ENCODE measurements at places on chromosomes 6 and 20. TPM values are rescaled to one million over a fixed set of nuclear protein-coding genes. Genes with fewer than 3 reads are reported as not detected.

RIMS4 gene
- 9.0 TPM for polyA plus RNA-seq

SOX18 gene
- polyA plus RNA-seq, result 19.6 TPM

HTR1E gene
- not detected for polyA plus RNA-seq

ERVFRD-1 gene
- 0.08 TPM for polyA plus RNA-seq

ID4 gene
- 3.2 TPM for polyA plus RNA-seq

ADGB gene
- not detected for polyA plus RNA-seq

RIPOR3 gene
- 4.0 TPM for polyA plus RNA-seq

ITPR3 gene
- 8.9 TPM for polyA plus RNA-seq

ULBP2 gene
- polyA plus RNA-seq, result not detected

BMP2 gene
- polyA plus RNA-seq, result 2.6 TPM

UST gene
- polyA plus RNA-seq, result 5.8 TPM

MYO6 gene
- 6.4 TPM for polyA plus RNA-seq

MYB gene
- polyA plus RNA-seq, result 1.3 TPM

SRSF3 gene
- 276 TPM for polyA plus RNA-seq

DNA sequence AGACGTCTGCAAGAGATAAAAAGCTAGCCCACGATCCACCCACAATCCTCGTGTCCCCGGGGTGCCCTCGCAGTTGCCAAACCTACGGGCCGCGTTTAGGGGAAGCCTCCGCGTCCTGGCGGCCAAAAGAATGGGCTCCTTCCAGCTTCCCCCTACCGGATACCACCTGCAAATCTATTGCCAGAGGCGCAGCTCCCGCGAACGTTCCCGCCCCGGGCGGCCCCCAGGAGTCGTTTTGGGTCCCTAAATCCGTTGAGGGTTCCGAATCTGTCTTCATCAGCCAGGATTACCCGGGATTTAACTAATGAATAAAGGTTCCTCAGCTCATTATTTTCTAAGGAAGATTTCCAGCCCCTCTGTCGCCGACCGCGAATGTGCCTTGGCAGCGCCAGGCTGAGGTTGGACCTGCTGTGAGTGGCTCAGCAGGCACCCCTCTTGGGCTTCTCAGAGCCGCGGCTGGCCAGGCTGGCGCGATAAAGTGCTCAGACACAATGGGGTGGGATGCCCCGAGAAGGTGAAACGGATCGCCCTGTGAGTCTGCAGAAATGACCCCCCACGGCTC lies 2.8 kb upstream of the VSX1 start:
- no peak for DNase-seq

DNA sequence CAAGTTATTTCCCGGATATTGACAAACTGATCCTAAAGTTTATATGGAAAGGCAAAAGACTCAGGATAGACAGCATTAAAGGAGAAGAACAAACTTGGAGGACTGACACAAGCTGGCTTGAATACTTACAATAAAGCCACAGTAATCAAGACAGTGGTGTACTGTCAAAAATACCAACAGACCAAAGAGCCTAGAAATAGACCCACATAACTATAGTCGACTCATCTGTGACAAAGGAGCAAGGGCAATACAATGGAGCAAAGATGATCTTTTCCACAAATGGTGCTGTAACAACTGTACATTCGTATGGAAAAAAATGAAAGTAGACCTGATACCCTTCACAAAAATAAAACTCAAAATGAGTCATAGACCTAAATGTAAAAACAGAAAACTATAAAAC lies 46.0 kb downstream of the ABHD12 start:
- DNase-seq, result no peak

DNA sequence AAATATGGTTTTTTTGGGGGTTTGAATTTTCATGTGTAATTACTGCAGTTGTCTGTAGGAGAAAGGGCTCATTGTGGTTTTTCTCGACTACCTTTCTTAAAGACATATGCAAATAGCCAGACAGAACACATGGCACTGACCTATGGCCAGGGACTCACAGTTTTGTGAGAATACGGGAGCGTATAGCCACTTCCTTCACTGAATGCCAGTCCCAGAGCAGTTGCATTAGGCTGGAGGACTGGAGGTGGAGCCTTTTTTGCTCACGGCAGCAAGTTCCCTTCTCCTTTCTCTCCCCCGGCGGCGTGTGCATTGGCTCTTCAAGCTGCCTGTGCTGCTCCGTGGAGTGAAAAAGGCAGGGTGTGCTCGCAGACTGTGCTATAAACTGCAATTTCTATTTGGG lies 114.9 kb downstream of the AKAP7 start:
- DNase-seq, result peak; percentile 81

- DNase-seq, result peak; percentile 30
Observed at GRCh38 chr6:1686117-1687098, 76.7 kb downstream of the FOXC1 start.

- DNase-seq, result no peak
Observed at GRCh38 chr20:47951521-47951971, 166.3 kb upstream of the SULF2 start.

GRCh38 chr6:75203721-75204120 lies 2.1 kb downstream of the COL12A1 start:
- peak; percentile 71 for DNase-seq

DNA sequence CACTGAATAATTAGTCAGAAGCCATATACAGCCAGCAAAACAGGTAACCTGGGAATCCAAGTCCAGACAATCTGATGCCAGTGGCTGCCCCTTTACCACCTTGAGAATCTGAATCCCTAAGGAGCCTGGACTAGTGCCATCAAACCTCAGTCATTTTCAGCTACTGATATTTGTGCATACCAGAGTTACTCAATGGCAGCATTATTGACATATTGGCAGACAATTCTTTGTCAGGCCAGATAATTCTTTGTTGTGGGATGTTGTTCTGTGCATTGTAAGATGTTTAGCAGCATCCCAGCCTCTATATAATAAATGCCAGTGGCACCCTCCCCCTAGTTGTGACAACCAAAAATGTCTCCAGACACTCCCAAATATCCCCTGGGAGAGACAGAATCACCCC lies 3.2 kb upstream of the EIF2S2 start:
- no peak for DNase-seq

- DNase-seq, result no peak
Observed at GRCh38 chr20:3714092-3714491, 1.7 kb upstream of the SIGLEC1 start.

- DNase-seq, result no peak
Observed at GRCh38 chr20:34600892-34601653, 42.6 kb downstream of the MAP1LC3A start.

- DNase-seq, result no peak
Observed at GRCh38 chr6:153804755-153805330, 234.2 kb upstream of the OPRM1 start.

DNA sequence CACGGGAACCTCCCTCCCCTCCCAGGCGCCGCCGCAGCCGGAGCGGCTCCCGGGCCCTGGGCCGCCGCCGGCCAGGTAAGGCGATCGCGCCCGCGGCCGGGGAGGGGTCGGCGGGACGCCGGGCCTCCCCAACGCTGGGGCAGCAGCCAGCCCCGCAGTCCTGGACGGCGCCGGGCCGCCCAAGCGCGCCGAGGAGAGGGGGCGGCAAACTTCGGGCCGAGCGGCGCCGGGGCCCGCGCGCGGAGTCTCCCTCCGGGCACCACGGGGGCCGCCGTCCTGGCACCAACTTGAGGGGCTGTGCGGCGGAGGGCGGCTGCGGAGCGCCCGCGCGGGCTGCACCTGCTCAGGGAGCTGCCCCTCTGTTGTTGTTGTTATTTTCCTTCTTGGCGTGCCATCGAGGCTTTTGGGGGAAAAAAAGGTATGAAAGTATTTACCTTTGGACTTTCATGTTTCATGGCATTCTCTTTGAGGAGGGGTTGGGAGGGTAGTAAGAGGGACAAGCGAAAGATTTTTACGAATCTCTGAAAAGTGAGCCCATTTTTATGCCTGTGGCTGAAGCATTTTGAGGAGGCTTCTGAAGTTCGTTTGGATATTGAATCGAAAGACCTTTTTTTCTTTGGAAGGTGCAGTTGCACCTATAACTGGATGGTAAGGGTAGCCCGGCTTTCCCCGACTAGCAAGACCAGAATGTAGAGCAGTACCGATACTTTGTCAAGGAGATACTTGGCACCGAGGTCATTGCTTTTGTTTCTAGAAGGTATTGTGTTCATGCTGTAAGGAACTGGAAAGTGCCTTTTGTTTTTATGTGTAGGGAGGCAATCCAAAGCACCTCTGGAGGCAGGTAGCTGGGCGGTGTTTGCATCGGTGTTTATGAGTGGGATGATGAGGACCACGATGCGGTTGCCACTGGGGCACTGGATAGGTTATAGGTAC lies at the start of gene RNF182:
TSS of gene RNF182 (plus strand) at position 4 of the 933 bp plus-strand sequence. CDS start 52,168 bp downstream, outside the sequence.
- no peak for DNase-seq

DNA sequence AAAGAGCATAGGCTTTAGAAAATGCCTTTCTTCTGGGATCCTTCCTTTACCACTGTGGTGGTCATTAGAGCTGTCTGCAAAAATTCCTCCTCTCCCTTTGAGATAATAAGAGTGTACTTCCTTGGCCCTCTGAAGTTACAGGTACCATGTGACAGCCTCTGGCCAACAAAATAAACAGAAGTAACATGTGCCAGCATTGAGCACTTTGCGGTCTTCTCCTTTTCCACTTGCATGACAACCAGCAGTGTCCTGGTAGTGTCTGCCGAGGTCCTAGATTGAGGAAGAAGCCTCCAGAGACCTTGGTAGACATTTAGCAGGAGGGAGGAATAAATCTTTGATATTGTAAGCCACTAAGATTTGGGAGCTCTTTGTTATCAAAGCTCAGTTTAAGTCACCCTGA lies 87.5 kb upstream of the ARID1B start:
- DNase-seq, result peak; percentile 26

GRCh38 chr6:54214286-54214685 lies 94.0 kb upstream of the TINAG start:
- no peak for DNase-seq

GRCh38 chr6:7249946-7250643 lies 62.9 kb downstream of the SSR1 start:
- no peak for DNase-seq

GRCh38 chr6:167275436-167275835 lies 15.7 kb upstream of the UNC93A start:
- DNase-seq, result no peak

DNA sequence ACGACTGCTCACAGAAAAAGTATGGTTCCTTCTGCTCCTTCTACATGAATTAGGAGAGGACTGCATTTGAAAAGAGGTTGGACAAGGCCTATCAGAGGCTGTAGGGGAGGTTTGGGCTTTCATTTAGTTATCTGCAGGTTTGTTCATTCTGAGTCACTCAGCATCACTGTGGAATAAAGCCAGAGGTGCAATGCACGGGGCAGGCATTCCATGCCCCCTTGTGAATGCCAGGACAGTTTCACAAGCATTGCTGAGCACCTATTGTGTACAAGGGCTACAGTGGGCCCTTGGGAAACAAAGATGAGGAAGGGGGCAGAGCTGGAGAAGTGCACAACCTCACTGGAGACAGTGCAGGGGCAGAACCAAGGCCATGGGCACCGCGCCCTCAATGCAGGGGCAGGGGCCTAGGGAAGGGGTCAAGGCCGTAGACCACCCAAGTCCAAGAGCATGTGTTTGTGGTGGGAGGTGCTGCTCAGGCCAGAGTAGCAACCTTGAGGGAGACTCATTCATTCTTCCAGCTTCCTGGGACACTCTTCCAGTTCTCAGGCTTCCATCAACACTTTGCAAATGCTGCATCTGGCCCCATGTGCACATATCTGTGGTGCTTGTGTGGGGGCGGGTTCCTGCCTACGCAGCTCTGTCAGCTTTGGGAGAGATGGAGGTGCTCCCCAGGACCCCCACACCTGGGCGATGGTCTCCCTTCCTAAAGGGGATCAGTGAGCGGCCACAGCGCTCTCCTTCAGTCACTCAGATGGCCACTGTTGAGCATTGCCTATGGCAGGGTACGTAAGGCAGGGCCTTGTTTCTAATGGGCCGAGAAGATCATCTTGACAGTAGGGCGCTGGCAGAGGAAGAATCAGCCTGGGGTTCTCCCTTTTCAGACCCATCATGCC lies 204.5 kb downstream of the SYNDIG1 start:
- DNase-seq, result no peak

- DNase-seq, result no peak
Observed at GRCh38 chr20:18005170-18005989, 36.6 kb downstream of the MGME1 start.

- no peak for DNase-seq
Observed at GRCh38 chr6:148021699-148022098, 320.9 kb upstream of the SASH1 start.

DNA sequence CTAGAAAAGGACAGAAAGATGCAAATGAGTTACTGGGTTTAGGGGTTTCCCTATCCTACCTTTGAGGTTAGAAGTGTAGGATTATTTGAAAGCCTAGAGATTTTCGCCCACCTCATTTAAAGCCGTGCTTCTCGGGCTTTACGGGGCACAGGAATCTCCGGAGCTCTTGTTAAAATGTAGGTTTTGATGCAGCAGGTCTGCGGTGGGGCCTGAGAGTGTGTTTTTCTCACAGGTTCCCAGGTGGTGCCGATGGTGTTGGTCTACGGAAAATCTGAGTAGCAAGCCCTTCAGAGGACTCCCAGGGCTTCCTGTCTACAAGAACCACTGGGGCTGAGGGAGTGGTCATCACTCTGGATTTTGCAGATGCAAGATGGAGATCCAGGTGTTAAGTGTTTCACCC lies 47.5 kb downstream of the TRAM2 start:
- DNase-seq, result no peak

DNA sequence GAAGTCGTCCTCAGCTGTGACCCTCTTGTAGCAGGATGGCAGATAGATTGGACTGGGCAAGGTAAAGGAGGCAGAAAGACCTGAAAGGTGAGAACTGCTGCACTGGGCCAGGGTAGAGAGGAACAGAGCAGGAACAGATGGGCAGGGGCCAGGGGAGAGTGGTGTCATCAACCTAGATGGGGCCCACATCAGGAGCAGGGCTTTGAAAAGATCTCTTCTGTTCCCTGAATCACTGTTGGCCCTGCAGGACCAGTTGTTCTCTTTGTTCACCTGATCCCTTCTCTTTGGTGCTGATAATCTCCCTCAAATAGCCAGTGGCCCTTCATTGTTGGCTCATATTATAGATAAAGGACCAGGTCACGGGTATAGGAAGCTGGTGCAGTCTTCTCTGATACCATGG lies 59.9 kb downstream of the DTD1 start:
- no peak for DNase-seq

DNA sequence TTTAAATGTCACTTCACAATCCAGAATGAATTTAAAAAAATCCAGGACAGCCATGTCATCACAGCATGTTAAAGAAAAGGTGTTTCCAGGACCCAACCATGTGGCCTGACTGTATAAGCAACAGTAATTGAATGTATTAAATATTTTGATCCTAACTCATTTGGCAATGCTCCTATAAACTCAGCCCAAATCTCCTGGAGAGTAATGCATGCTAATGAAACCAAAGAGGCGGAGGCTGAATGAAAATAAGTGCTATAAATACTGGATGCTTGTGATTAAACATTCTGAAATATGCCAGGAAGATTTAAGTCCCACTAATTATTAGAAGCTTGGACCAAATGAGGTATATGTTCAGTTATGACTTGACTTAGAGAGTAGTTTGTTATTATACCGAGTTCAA lies 486.8 kb downstream of the FRK start:
- no peak for DNase-seq

GRCh38 chr6:129345890-129346289 lies 364.1 kb downstream of the ARHGAP18 start:
- no peak for DNase-seq
